Nephron progenitor cell (in vitro differentiated cells): ENCODE measurements at places on chromosomes 5 and 9.
A peak's percentile ranks its signal among the peaks of the same experiment; 100 is the strongest.

DNA sequence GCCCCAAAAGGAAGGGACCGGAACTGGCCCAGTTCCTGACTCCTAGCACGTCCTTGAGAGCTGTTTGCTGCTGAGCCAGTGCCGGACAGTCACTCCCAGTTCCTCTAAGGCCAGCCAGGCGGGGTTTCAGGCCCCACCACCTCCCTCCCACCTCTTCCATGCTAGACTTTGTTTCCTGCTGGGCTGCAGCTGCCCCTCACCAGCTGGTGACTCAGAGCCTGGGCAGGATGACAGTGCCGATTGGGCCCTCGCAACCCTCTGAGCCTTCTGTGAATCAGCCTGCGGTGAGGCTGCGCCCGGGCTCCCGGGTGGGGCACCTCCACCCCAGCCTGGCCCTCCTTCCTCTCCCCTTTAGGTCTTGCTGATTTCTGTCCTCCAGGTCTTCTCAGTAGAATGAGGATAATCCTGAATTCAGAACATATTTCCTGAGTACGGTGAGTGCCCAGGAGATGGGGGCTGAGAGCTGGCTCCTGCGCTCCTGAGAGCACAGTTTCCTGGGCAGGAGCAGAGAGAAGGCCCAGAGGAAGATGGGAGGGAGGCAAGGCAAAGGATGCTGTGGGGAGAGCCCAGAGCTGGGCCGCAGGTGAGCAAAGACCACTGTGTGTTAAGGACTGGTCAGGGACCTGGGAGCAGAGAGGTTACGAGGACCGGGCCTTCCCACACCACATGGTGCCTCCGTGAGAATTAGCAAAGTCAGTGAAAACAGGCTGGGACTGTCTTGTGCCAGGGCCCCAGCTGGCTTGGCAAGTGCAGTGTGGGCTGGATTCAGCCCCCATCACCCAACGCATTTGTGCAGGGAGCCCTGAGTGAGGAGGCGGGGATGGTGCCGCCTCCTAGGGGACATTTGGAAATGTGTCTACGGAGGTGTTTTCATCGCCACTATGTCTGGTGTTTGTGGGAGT, 32.9 kb upstream of the STXBP1 start:
- peak; percentile 38 for DNase-seq

- DNase-seq: no peak
Measured at GRCh38 chr9:33517373-33517772, 6.7 kb upstream of the ANKRD18B start.

GRCh38 chr5:157978061-157978460, 119.1 kb upstream of the CLINT1 start:
- DNase-seq: no peak

- no peak for DNase-seq
Measured at GRCh38 chr5:173035904-173036707, 20.0 kb upstream of the CREBRF start.

DNA sequence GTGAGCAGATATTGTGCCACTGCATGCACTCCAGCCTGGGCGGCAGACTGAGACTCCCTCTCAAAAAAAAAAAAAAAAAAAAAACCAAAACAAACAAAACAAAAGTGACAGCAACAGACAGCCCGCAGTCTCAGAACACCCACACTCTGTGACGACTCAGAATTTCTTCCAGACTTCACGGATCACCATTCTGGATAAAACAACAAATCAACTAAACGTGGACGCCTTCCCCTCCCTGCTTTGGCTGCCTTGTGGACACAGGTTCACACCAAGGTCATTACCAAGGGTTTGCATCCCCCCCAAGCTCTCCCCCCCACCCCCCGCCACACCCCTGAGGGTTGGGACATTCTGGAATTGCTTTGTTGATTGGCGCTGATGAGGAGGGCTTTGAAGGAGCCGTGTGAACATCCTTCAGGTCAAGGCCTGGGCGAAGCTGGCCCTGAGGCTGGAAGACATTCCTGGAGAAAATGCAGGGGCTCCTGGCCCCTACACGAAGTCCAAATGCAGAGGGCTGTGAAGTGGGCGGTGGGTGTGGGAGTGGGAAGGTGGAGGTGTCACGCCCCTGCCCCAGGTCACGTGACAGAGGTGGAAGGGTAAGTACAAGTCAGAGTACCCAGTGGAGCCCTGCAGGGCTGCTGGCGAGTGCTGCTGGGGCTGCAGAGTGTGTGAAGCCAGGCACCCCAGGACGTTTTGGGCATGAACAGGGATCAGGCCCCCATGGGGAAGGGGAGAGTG, 10.1 kb downstream of the LCN10 start:
- DNase-seq: no peak

DNA sequence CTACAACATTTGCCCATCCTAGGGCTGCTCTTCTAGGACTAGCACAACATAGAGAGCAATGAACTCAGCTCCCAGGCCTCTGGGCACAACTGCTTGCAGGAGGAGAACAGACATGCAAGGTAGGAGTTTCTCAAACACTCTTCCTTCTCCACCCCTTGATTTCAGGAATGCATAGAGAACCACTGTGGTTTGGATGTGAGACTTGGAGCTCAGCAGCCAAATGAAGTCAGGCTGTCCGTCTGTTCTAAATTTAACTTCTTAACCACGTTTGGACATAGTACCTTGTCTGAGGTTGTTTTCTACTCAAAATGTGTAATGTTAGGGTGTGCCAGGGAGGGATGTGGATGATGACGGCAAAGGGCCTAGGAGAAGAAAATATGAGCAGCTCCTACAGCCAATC, 515.1 kb upstream of the TNC start:
- no peak for DNase-seq

DNA sequence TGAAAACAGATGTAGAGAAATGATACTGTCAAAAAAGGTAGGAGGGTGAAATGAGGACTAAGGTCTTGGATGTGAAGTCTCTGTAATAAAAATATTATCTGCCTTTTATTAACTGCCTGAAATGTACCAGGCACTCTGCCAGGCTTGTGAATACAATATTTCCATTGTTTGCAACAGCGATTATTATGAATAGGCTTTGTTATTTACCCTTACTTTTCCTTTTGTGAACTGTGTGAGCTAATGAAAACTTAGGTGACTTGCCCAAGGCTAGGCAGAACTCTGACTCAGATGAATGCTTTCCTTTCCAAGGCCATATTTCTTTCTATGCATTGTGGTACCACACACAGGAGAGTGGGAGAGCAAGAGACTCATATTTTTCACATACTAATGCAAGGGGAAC, 204.1 kb downstream of the CDH12 start:
- DNase-seq: no peak

DNA sequence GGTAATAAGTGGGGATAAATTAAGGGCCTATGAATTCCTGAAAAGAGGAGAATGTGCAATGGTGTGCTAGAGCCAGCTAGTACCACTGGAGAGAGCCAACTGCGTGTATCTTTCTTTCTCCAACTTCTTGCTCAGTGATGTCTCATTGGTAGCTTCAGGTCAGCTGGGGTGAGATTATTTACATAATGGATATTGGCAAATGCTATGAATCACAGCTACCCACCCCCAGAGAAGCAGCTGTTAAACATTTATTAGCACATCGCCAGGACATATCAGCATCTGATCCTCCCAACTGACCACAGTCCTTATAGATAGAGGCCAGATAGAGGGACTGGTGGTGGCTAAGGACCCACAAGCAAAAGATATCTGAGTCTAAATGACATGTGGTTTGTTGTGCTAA, 421.3 kb downstream of the ACTL7B start:
- DNase-seq: no peak

- DNase-seq: no peak
Measured at GRCh38 chr9:19564396-19565061, 155.7 kb downstream of the ACER2 start.
